ENCODE measurements at places on chromosomes 3 and 15.

DNA sequence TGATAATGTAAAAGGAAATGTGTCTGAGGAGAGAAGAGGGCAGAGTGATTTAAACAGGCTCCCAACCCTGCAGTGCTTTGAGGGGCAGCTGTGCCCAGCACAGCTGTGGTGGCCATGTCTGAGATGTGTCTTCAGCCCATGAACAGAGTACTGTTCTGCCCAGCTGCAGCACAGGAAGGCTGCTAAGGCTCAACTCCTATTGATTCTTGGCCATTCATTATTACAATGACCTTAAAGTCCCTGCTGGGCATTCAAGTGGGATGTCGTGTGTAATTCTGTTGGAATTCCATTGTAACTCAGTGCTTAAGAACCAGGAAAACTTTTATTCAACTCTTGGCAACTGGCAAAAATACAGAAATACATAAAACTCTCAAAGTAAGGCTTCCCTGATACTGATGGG is 229.3 kb downstream of the MCTP2 start:
- DNase-seq: no peak

- peak; percentile 53 for DNase-seq
These were observed 1.3 kb upstream of the KCNH8 start for GRCh38 chr3:19146685-19147650.

DNA sequence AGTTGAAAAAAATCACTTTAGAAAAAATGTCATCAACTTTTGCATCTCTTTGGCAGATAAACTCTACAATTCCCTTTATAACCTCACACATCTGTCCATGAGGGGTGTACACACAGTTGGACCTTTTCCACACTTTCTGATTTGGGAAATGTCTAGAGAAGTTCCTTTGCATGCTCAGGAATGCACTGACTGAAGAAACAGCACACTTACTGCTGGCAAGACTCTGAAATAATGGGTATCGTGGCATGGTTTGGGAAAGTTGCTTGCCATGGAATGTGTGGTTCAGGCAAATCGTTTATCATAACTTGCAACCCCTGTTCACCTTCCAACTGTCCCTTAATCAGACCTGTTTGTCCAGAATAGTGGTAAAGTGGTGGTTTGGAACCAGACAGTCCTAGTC is 135.3 kb upstream of the TGFBR2 start:
- DNase-seq: no peak

DNA sequence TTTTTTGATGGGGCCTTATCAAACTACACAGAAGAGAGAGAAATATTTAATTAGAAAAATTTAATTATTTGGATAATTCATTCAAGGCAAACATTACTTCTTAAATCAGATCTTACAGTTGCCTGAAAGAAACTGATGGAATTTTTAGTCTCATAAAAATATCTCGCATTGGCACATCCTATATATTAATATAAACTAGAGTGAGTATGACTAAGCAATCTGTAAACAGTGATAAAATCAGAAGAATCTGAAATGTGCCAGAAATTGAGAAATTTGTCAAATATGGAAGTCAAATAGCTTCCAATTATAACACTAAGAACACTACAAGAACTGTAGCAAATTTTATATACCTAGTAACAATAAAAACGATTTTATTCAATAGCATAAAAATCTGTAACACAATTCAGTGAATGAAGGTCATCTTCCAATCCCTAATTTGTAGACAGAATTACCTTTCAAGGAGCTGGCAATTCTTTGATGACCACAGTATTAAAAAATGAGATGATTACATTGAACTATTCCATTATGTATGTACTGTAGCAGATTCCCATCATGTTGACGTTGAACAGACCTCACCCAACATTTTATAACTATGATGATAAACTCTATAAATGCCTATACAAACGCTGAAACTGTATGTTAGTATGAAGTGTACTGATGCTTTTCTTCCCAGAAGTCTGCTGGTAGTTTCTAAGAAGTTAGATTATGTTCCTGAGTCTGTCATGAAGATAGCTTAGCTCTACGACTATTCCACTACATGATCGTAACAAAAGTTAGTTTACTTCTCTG is 63.0 kb downstream of the ALDH1A2 start:
- DNase-seq: no peak

DNA sequence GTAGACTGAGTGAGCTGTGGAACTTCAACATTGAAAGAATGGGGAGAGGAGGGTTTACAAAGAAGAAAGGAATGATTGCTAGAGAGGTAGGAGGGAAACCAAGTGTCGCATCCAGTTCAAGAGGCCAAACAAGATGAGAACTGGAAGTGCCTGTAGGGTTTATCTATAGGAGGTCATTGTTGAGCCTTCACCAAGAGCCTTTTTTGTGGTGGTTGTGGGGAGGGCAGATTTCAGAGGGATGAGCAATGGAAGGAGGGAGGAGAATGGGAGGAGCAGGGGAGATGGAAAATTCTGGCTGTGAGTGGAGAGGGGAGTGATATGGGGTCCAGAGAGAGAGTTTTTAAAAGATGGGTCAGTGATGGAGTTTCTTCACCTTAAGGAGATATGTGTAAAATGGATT is 8.5 kb downstream of the PDIA5 start:
- no peak for DNase-seq

GRCh38 chr15:77538793-77539497 is 93.8 kb downstream of the LINGO1 start:
- no peak for DNase-seq

- peak; percentile 50 for DNase-seq
These were observed 346.8 kb downstream of the CNTN3 start for GRCh38 chr3:74267588-74268184.

DNA sequence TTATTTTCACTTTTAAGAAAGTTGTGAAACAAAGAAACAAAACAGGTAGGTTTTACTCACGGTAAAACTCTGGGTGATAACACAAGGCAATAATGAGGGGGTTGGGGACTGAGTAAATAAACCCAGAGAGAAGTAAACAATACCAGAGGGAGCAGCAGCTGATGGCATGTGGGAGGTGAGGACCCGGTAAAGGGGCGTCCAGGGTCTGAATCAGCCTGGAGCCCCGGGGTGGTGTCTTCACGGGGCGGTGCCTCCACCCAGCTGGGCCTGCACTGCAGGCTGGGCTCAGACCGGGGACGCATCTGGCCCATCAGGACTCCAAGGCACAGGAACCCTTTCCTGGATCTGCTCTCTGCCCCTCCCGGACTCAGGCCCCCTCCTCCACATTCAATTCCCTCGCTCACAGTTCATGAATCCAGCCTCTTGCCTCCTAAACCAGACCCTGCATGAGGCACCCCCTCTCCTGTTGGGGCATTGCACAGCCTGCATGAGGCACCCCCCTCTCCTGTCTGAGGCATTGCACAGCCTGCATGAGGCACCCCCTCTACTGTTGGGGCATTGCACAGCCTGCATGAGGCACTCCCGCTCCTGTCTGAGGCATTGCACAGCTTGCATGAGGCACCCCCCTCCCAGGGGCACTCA is 73.9 kb upstream of the MFGE8 start:
- no peak for DNase-seq
